Sigmoid colon (tissue), 7 donors: ENCODE measurements at places on chromosomes 12 and 14. TPM values are rescaled to one million over a fixed set of nuclear protein-coding genes. Genes with fewer than 3 reads are reported as not detected.
A peak's percentile ranks its signal among the peaks of the same experiment; 100 is the strongest.

POMT2 gene
- 5.1 TPM for polyA plus RNA-seq

DNA sequence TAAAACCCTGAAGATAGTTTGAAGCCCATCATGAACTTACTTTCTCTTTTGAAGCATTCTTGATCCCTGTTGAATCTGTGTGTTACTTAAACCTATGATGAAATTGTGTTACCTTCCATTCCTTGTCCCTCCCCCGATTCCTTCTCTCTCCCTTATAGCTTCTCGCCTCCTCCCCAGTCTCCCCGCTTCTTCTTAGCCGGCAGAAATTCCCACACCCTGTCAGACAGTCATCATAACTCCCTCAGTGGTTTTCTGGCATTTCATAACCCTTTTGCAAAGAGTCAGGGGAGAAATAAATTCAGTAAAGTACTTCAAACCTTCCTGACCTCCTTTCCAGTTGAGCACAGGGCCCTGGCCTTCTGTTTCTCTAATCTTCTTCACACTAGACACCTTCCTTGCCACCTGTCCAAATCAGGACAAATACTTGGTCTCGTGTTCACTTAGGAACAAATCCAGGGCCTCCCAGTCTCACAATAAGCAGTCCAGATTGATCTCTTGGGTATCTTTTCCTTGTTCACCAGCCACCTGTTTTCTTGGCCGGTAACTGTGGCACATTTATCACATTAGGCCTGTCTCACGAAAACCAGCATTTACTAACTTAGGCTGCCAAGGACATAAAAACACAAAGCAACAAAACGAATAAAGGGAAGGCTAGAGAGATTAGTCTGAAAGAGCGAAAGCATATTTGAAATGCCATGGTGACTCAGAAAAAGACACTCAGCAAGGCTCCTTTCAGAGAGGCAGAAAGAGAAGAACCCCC is 355.9 kb downstream of the TMTC2 start:
- peaks cover 49% of the 10 kb centered on the region for H3K4me1 ChIP-seq
- H3K4me3 ChIP-seq, result no peak overlapping the region
- H3K36me3 ChIP-seq, result no peaks in the 10 kb centered on the region
- peak; percentile 59 for DNase-seq
- H3K27ac ChIP-seq, result peak overlapping the region; percentile 17
- no peaks in the 10 kb centered on the region for H3K27me3 ChIP-seq

GRCh38 chr12:101001669-101002068 is 207.1 kb downstream of the ANO4 start:
- no peaks in the 10 kb centered on the region for H3K27me3 ChIP-seq
- H3K36me3 ChIP-seq, result no peaks in the 10 kb centered on the region
- no peak for DNase-seq
- no peak overlapping the region for H3K4me3 ChIP-seq

- no peaks in the 10 kb centered on the region for H3K27me3 ChIP-seq
- no peak for DNase-seq
- H3K4me3 ChIP-seq, result no peak overlapping the region
- H3K4me1 ChIP-seq, result no peaks in the 10 kb centered on the region
- no peak overlapping the region for H3K27ac ChIP-seq
- H3K36me3 ChIP-seq, result no peaks in the 10 kb centered on the region
Measured at GRCh38 chr14:86652526-86652925, 1122.6 kb downstream of the FLRT2 start.

C14orf132 gene
- polyA plus RNA-seq, result 2.4 TPM

DNA sequence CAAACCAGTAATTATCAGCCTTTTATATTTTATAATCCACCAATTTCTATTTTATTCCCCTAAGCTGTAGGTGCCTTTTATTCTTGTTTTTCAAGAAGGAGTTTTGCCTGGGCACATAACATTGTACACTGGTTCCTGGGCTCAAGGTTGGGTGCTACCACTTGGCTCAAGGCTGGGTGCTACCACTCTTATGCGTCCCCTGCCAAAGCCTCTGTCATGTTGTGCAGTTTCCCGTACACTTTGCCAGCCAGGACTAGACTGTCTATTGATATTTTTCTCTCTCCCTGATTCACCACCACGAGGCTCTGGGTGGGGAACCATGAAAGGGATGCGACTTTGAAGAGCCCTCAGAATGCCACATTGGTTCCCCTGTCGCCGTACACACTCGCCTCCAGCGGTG is 52.5 kb upstream of the VASH1 start:
- no peaks in the 10 kb centered on the region for H3K36me3 ChIP-seq
- H3K4me3 ChIP-seq, result no peak overlapping the region
- DNase-seq, result no peak
- H3K27me3 ChIP-seq, result no peaks in the 10 kb centered on the region

- H3K36me3 ChIP-seq, result no peaks in the 10 kb centered on the region
- DNase-seq, result no peak
- H3K4me3 ChIP-seq, result no peak overlapping the region
- no peaks in the 10 kb centered on the region for H3K27me3 ChIP-seq
- peaks cover 15% of the 10 kb centered on the region for H3K4me1 ChIP-seq
Measured at GRCh38 chr12:67939611-67940010, 49.6 kb upstream of the IFNG-AS1 start.

GRCh38 chr14:68807148-68807600 is 14.3 kb upstream of the ZFP36L1 start:
- peaks cover 49% of the 10 kb centered on the region for H3K4me1 ChIP-seq
- DNase-seq, result peak; percentile 92
- peak overlapping the region; percentile 91 for H3K27ac ChIP-seq
- no peak overlapping the region for H3K4me3 ChIP-seq
- H3K27me3 ChIP-seq, result no peaks in the 10 kb centered on the region

- peak overlapping the region; percentile 39 for H3K4me3 ChIP-seq
- H3K36me3 ChIP-seq, result no peaks in the 10 kb centered on the region
- peaks cover 16% of the 10 kb centered on the region for H3K4me1 ChIP-seq
- H3K27ac ChIP-seq, result peak overlapping the region; percentile 87
- no peak for DNase-seq
Measured at GRCh38 chr14:102778338-102779083, 1.3 kb downstream of the TRAF3 start.

UBR7 gene
- 17.3 TPM for polyA plus RNA-seq

PCED1B gene
- 1.8 TPM for polyA plus RNA-seq

PYM1 gene
- polyA plus RNA-seq, result 93.9 TPM

- H3K27ac ChIP-seq, result no peak overlapping the region
- no peak for DNase-seq
- H3K4me3 ChIP-seq, result no peak overlapping the region
- no peaks in the 10 kb centered on the region for H3K27me3 ChIP-seq
Measured at GRCh38 chr12:68866950-68867349, 59.0 kb downstream of the MDM2 start.

DNA sequence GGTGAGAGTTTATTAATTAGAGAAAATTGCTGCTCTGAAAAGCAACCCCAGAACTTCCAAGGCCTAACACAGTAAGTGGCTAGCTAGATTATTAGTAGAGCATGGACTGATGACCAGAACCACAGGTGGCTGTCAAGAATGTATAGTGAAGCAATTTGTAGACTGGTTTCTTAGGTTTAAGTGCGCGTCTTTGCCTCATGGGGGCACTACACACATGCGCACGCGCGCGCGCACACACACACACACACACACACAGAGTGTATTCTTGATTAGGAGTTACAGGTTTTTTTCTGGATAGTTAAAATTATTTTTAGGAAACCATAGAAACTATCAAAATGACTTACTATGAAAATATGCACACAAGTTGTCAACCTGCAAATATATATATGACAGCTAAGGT is 66.5 kb downstream of the BHLHE41 start:
- peaks cover 12% of the 10 kb centered on the region for H3K4me1 ChIP-seq
- H3K27ac ChIP-seq, result no peak overlapping the region
- no peak for DNase-seq
- H3K27me3 ChIP-seq, result no peaks in the 10 kb centered on the region
- H3K36me3 ChIP-seq, result no peaks in the 10 kb centered on the region

DNA sequence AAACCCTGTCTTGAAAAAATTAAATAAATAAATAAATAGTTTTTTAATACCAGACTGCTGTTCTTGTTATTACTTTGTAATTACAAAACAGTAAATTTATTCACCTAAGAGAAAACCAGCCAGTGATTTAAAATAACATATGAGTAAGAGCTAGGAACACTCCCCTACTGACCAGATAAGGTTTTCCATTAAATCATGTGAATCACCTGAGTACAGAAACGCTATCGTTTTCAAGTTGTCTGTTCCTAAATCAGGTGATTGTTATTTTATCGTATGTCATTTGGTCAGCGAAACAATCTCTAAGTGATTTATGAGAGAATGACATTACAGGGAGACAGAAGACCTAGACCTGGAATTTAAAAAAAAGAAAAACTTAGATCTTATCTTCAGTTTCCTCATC is 47.3 kb downstream of the RPS29 start:
- no peaks in the 10 kb centered on the region for H3K36me3 ChIP-seq
- no peak overlapping the region for H3K4me3 ChIP-seq
- H3K27me3 ChIP-seq, result no peaks in the 10 kb centered on the region
- no peaks in the 10 kb centered on the region for H3K4me1 ChIP-seq
- no peak for DNase-seq

FOXN3 gene
- 25.7 TPM for polyA plus RNA-seq

- no peaks in the 10 kb centered on the region for H3K27me3 ChIP-seq
- no peaks in the 10 kb centered on the region for H3K4me1 ChIP-seq
- no peaks in the 10 kb centered on the region for H3K36me3 ChIP-seq
- no peak for DNase-seq
- no peak overlapping the region for H3K4me3 ChIP-seq
Measured at GRCh38 chr14:72476657-72477499, 417.0 kb downstream of the DPF3 start.

MEG3 gene
- 3.5 TPM for polyA plus RNA-seq

- no peak for DNase-seq
- no peaks in the 10 kb centered on the region for H3K36me3 ChIP-seq
- peaks cover 8% of the 10 kb centered on the region for H3K4me1 ChIP-seq
Measured at GRCh38 chr14:91569301-91569700, 59.2 kb upstream of the PPP4R3A start.

TOMM20L gene
- not detected for polyA plus RNA-seq

DNA sequence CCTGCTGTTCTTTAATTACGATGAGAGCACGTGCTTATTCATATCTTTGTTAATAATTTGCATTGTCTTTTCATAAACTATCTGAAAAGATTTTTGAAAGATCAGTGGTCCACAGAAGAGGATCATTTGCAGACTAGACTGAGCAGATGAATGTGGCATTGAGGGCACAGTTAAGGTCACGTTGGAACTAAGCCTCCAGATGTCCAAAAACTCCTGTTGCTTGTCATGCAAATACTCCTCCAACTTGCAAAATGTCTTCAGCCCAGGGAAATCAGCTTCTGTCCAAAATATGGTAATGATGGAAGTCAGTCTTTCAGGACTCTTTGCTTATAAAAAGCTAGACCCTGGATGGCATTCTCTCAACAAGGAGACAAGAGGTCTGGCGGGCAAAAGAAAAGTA is 201.6 kb upstream of the TMEM260 start:
- no peaks in the 10 kb centered on the region for H3K36me3 ChIP-seq
- no peak overlapping the region for H3K4me3 ChIP-seq
- no peak for DNase-seq
- H3K27me3 ChIP-seq, result no peaks in the 10 kb centered on the region
- no peak overlapping the region for H3K27ac ChIP-seq
- no peaks in the 10 kb centered on the region for H3K4me1 ChIP-seq

ACOT6 gene
- not detected for polyA plus RNA-seq

- H3K27me3 ChIP-seq, result no peaks in the 10 kb centered on the region
- no peak overlapping the region for H3K27ac ChIP-seq
- peaks cover 3% of the 10 kb centered on the region for H3K4me1 ChIP-seq
- no peaks in the 10 kb centered on the region for H3K36me3 ChIP-seq
Measured at GRCh38 chr12:124695861-124696260, 128.4 kb upstream of the NCOR2 start.
